RWPE2 (cell line): ENCODE measurements at places on chromosomes 13 and 19.

GRCh38 chr19:14563989-14564651 lies 7.7 kb downstream of the NDUFB7 start:
- H3K27ac ChIP-seq = no peak overlapping the region
- H3K36me3 ChIP-seq = peaks cover 30% of the 10 kb centered on the region

- no peak overlapping the region for H3K4me3 ChIP-seq
- peak; percentile 50 for DNase-seq
- no peak overlapping the region for H3K27ac ChIP-seq
- no peaks in the 10 kb centered on the region for H3K27me3 ChIP-seq
- no peaks in the 10 kb centered on the region for H3K4me1 ChIP-seq
Observed at GRCh38 chr13:79679334-79679733, 198.4 kb downstream of the NDFIP2 start.

DNA sequence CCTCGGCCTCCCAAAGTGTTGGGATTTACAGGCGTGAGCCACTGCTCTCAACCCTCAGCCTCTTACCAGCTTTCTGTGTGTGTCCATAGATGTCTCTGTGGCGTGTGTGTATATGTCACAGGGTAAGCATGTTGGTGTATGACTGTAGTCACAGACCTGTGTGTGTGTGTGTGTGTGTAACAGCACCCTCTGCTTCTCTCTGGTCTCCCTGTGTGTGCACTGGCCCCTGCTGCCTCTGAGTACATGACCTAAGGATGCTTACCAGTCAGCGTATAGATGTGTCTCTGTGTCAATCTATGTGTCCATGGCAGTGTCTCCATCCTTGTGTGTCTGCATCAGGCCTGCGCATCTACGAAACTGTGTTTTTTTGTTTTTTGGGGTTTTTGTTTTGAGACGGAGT lies 5.6 kb downstream of the AXL start:
- peaks cover 77% of the 10 kb centered on the region for H3K36me3 ChIP-seq
- no peak overlapping the region for H3K4me3 ChIP-seq
- no peaks in the 10 kb centered on the region for H3K27me3 ChIP-seq
- DNase-seq = no peak

- H3K27ac ChIP-seq = no peak overlapping the region
- peaks cover 38% of the 10 kb centered on the region for H3K27me3 ChIP-seq
- no peak overlapping the region for H3K4me3 ChIP-seq
- no peaks in the 10 kb centered on the region for H3K36me3 ChIP-seq
- peak; percentile 67 for DNase-seq
- no peaks in the 10 kb centered on the region for H3K4me1 ChIP-seq
Observed at GRCh38 chr19:50325310-50326100, 3.7 kb downstream of the KCNC3 start.

GRCh38 chr13:21673539-21673788 lies 2.6 kb downstream of the FGF9 start:
- DNase-seq = no peak
- H3K4me1 ChIP-seq = peaks cover 4% of the 10 kb centered on the region
- H3K36me3 ChIP-seq = no peaks in the 10 kb centered on the region
- H3K27me3 ChIP-seq = peaks cover 64% of the 10 kb centered on the region

DNA sequence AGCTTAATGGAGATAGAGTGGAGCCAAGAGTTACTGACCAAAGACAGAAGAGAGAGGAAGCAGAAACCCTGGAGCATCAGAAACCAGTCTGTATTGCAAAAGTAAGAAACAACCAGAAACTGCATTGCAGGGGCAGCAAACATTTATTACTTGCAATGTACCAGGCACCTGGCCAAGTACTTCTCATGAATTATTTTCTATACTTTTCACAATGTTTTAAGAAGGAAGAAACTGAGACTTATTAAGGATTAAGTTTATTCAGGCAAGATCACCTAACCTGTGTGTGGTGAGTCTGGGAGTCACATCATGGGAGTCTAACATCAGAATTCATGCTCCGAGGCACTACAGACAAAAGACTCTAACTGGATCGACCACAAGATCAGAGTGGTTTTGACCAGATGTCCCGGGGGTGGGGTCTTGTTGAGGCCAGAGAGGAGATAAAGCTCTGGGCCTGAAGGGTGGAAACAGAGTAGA lies 47.4 kb downstream of the TNFRSF19 start:
- H3K27ac ChIP-seq = no peak overlapping the region
- DNase-seq = no peak
- no peaks in the 10 kb centered on the region for H3K27me3 ChIP-seq
- H3K4me1 ChIP-seq = peaks cover 7% of the 10 kb centered on the region
- no peak overlapping the region for H3K4me3 ChIP-seq

DNA sequence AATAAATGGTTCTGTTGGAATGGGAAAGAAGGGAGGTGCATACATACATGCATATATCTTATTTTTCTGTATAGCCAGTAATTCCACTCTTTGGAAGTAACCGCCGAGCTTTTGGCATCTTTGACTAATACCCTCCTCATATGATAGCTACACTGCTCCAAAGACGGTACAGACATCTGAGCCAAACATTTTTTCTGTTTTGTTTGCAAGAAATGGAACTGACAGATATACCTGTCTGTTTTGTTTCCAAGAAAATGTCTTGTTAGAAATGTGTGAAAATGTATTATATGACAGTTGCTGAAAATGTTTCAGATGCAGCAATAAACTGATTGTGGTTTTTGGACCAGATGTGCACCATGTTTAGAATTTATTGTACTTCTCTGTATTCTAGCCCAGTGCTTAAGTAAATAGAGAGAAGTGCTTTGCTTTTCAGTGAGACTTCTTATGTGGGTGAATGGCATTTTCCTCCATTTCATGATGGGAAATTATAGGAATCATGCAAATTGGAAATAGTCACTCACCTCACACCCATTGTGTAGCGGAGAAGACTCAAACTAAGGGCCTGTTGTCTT lies 396.9 kb downstream of the KCNRG start:
- H3K4me3 ChIP-seq = no peak overlapping the region
- no peak for DNase-seq
- no peaks in the 10 kb centered on the region for H3K27me3 ChIP-seq
- H3K4me1 ChIP-seq = peaks cover 20% of the 10 kb centered on the region
